Occipital lobe (tissue), 3 donors: ENCODE measurements at places on chromosomes 7 and 10.

GRCh38 chr7:26188206-26188956 lies 12.2 kb downstream of the HNRNPA2B1 start:
- no peak for DNase-seq

GRCh38 chr10:124619195-124619594 lies 125.0 kb downstream of the FAM53B start:
- no peak for DNase-seq

DNA sequence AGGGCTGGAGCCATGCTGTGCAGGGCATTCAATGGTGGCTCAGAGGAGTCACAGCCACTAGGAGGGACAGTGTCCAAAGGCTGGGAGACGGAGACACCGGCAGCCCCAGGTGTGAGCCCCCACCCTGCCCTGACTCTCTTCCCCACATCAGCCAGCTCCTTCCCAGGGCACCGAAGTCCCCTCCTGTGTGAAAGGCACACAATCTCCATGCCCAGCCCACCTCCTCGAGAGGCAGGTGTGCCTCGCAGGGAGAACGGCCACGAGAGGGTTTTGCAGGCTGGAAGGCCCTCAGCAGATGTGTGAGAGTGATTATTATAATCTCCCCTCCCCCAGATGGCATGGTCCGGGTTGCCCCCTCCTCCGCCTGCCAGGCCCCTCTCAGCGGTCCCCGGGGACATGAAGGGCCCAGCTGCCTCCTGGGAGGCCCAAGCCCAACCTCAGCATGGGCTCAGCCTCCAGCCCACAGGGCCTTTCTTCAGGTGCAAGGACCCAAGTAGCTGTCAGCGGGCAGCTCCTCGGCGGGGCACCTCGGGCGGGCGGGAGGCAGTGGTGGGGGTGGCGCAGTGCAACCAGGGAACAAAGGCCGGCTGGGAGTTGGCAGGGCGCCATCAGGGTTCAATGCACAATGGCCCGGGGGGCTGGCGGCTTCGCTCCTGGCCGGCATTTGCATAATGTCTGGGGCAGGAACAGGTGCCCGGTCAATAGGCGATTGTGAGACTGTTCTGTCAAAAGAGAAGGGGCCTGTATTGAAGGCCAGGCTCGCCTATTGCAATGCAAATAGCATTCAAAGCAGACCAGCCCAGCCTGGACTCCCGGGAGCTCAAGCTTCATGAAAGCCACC lies 155.3 kb upstream of the ZMIZ1 start:
- peak; percentile 89 for DNase-seq

- peak; percentile 33 for DNase-seq
These were observed 128.5 kb downstream of the MAD1L1 start for GRCh38 chr7:2104107-2104710.

GRCh38 chr10:70247360-70247759 lies 14.1 kb upstream of the PPA1 start:
- DNase-seq: no peak

GRCh38 chr10:48470893-48471805 lies 133.7 kb downstream of the ARHGAP22 start:
- DNase-seq: no peak

GRCh38 chr10:123474700-123475099 lies 191.5 kb upstream of the GPR26 start:
- no peak for DNase-seq

DNA sequence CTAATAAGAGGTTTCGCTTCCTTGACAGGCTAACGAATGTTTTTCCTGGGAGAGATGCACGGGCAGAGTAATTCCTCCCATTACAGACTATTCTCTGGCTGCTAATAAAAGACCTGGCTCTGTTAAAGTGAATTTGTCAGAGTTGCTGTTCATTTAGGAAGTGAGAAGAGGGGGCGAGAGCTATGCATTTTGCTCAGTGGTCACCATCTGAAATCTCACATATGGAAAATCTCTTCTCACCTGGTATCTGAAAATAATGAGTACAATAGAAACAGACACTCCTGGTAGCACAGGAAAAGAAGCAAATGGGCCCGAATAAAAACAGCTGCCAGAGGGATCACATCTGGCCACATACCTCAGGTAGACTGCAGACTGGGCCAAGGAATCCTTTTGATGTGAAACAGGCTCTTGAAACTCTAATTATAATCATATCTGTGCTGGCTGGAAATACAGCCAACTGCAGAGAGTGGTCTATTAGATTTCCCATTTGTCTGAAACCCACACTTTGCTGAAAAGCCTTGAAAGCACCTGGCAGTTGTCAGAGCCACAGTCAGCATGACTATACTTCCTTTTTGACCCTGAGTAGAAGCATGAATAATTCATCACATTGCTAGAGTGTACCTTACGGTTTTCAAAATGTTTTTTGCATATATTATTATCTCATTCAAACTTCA lies 33.6 kb downstream of the AOAH start:
- no peak for DNase-seq

DNA sequence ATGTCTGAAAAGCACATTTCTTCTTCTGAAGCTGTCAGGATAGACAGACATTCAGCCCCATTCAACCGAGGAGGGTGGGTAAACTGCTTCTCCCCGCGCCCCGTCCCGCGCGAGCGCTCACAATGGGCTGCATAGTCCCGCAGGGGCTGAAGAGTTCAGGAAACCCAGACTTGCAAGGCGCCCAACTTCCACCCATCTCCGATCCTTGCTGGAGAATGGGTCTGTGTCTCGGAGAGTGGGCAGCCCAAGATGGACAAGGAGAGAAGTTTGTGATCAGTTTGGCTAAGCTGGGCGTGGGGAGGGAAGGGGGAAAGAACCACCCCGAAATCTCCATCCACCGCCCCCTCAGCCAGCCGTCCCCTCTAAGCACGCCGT lies 686 bp downstream of the AASS start:
- no peak for DNase-seq

- no peak for DNase-seq
These were observed 9.5 kb upstream of the C10orf71 start for GRCh38 chr10:49289480-49289879.

DNA sequence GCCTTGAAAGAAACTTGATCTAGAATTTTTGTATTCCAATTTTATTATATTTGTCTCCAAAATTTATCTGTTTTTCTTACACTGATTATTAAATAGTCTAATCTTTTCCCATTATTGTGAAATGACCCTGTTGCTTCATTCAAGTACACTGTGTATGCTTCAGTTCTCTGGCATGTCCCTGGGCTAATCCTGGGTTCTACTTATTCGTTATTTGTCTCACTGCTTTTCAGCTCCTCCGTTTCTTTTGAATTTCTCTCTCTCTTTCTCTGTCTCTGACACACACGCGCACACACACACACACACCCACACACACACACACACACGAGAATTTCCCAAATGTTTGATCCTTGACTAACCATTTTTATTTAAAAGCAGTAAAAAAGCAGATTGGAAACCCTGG lies 768.6 kb downstream of the NRG3 start:
- DNase-seq: no peak

- DNase-seq: no peak
These were observed 160.2 kb downstream of the DKK1 start for GRCh38 chr10:52474265-52474664.

DNA sequence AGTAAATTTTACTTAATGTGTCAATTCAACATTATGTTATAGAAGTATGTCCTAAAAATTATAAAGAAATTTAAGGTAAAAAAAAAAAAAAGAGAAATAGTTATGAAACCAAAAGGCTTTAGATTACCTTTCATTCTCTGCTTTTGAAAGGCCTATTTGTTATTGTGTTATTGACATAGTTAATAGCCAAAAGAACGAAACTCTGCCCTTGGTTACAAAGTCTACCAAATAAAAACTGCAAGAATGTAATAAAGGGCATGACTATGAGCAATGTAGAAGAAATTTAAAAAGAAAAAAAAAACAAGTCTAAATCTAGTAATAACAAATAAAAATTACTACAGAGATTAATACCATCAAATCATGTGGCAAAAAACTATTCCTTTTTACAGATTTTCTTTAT lies 10.6 kb downstream of the ACBD5 start:
- DNase-seq: no peak

DNA sequence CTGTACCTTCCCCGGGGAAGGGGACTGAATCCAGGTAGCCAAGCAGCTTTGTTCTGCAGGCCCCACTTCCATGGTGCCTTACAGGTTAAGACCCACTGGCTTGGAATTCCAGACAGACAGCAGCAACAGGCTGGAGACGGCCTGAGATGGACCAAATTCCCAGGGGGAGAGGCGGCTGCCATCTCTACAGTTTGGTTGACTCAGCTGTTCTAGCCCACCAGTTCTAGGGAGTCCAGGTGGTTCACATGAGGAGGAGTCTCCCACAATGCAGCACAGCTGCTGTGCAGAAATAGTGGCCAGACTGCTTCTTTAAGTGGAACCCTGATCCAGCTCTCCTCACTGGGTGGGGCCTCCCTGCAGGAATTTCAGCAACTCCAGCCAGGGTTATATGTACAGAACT lies 74.1 kb downstream of the C10orf67 start:
- no peak for DNase-seq

DNA sequence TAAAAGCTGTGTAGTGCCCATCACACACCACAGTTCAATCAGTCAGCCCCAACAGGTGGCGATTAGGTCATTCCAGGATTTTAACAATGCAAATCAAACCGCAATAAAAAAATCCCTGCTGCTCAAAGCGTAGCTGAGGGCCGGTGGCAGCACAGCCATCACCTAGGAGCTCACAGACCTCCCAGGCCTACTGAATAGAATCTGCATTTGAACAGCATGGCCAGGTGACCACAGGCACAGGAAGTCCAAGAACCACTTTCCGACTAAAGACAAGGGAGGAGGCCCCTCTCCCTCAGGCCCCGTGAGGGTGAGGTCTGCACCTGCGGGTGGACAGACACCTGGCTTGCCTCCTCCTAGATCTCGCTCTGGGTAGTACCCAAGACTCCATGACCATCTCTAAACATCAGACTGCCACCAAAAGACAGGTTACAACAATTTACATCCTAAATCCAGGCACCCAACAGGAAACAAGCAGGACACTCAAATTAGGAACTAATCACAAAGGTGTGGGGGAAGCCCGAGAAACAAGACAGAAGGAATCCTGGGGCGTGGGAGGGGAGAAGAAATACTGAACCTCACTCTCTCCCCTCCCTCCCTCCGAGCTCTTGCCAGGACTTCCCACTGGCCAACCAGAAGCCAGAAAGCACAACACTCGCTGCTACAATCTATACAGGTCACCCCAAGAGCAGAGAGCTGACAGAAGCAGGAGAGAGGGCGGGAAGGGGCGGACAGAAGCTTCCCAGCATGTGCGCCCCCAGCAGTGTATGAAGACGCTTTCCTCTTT lies 19.2 kb downstream of the GNA12 start:
- no peak for DNase-seq

DNA sequence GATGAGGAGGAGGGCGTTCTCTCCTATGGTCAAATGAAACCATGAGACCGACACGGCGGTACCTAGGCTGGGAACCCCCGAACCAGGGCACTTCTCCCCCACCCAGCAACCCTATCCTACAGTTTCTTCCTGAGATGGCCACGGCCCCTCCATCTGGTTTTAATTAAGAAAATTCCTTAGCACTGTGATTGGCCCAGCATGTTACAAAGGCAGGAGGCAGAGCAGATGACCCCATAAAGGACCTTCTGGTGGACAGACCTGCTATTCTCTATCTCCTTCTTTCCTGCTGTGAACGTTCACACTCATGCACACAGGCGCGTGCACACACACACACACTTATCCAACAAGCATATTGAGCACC lies 129.4 kb downstream of the RGS10 start:
- no peak for DNase-seq

- DNase-seq: no peak
These were observed 305.1 kb upstream of the CSTF2T start for GRCh38 chr10:52004342-52004949.

DNA sequence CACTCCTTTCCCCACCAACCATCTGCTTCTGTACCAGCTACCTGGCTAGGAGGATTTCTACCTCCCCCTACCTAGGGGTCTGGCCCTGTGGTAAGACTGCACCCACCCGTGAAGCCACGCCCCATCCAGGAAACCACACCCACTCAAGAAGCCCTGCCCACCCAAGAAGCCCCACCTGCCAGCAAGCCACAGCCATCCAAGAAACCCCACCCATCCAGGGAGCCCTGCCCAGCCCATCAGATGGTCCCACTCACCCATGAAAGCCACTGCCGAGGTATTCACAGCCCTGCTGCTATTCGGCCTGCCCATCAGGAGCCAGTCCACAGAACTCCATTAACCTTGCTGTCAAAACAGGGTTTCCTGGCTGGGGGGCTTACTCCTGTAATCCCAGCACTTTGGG lies 15.6 kb upstream of the MUC3A start:
- no peak for DNase-seq

- DNase-seq: no peak
These were observed 528.8 kb upstream of the PCDH15 start for GRCh38 chr10:55329796-55330195.

GRCh38 chr10:67612176-67612575 lies 83.8 kb downstream of the CTNNA3 start:
- DNase-seq: no peak

- DNase-seq: no peak
These were observed 16.5 kb downstream of the MAT1A start for GRCh38 chr10:80272793-80273522.

GRCh38 chr10:100286051-100287033 lies at the start of gene BLOC1S2:
BLOC1S2 (minus strand) TSS chr10:100286680; CDS start chr10:100286659, 21 bp downstream.
- DNase-seq: peak; percentile 90

DNA sequence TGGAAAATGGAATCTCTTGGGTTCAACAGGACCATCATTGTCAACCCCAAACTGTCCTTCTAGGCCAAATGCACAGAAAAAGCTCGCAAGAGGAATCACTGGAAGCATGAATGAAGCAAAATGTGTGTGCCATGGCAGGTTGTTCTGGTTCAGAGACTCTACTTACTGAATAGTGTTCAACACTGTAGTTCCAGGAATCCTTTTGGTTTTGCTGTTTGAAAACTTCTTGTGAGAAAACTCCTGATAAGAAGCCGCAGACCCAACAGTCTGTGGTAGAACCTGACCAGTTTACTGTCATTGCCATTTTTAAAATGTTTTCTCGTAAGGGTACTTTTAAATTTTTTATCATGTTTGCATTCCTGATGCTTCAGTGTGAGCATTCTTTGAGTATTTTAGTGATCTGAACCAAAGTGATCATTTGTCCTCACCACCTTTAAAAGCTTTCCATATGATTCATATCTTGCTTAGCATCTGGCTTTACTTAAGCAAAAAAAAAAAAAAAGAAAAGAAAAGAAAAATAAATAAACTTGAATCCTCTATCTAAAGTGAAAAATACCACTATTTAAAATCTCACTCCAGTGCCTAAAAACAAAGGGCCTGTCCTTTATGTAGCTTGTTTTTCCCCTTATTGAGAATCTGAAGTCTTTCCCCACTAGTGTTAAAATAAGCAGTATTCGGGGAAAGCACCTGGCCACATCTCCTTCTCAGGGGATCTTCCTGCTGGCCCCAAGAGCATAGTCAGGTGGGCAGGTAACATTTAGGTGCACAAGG lies 92.4 kb downstream of the WNT2 start:
- no peak for DNase-seq

DNA sequence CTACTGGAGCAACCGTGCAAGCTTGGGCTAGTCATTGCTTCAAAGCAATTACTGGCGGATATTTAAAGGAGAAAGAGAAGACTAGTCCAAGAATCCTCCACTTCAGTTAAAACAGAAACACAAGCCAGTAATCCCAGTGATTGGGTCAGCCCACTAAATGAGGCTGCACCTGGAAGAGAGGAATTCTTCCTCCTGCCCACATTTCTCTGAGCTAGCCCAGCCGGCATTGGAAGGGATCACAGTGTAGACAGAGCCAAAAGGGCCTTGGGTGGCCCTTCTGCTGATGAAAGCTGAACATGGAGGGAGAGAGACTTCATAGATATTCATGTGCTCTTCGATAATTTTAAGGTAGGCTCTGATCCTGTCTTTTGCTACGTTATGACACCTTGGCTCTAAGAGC lies 228.4 kb downstream of the KIAA1217 start:
- no peak for DNase-seq

GRCh38 chr10:32056136-32057035 lies at the start of gene KIF5B:
KIF5B (minus strand) TSS chr10:32056425; CDS start chr10:32055973, 452 bp downstream.
- peak; percentile 83 for DNase-seq
